HAP-1 (cell line): ENCODE measurements at places on chromosomes 16 and 17.

- peak; percentile 51 for DNase-seq
These were observed 463 bp downstream of the TOP2A start for GRCh38 chr17:40417258-40417608.

DNA sequence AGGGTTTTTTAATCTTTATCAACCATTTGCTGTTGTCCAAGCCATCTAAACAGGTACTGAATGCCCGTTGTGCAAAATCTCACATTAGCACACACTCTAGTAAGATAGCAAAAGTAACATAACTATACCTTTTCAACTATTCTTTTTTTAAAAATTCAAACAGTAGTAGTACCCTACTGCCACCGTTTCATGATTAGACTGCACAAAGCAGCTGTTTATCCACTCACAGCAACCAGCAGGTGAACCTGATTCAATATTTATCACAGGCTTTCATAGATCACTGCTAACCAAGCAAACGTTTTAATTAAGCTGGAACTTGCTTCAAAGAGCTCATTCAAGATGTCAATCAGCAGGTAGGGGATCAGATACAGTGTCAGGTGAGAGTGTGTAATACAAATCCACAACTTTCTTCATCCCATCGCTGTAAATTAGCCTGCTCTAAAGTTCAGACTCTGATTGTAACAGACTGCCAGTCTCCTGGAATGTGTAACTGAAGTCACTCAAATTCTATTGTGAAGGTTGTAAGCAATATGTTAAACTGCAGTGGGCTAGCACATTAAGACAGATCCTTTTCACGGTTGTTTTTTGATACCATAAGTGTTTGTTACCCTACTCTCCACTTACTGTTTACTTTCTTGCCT lies 47.3 kb downstream of the BRIP1 start:
- DNase-seq, result no peak

- DNase-seq, result no peak
These were observed 10.3 kb downstream of the LYRM1 start for GRCh38 chr16:20910781-20911321.

GRCh38 chr16:30650369-30651123 lies at the start of gene PRR14:
Gene PRR14 (plus strand): TSS chr16:30650960. CDS start chr16:30651646, 686 bp downstream.
- DNase-seq, result peak; percentile 99

DNA sequence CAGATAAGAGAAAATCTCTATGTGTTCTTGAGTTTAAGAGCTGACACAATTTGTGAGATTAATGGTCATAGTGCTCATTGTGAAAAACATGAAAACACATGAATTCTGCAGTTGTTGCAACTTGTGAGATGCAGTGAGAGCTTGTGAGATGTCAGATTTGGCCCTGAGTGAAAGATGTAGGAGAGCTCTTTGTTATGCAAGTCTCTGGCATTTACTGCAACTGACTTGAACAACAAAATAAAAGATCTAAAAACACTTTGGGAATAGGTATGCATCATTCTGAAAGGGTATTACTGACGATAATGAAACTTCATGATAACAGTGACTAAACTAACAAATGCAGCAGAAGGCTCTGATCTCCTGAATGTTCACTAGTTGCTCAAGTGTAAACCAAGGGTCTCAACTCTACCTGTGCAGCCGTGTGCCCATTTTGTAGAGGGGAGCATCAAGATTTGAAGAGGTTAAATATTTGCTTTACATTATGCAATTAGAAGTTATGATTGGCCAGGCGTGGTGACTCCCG lies 50.8 kb upstream of the SMIM36 start:
- DNase-seq, result no peak

DNA sequence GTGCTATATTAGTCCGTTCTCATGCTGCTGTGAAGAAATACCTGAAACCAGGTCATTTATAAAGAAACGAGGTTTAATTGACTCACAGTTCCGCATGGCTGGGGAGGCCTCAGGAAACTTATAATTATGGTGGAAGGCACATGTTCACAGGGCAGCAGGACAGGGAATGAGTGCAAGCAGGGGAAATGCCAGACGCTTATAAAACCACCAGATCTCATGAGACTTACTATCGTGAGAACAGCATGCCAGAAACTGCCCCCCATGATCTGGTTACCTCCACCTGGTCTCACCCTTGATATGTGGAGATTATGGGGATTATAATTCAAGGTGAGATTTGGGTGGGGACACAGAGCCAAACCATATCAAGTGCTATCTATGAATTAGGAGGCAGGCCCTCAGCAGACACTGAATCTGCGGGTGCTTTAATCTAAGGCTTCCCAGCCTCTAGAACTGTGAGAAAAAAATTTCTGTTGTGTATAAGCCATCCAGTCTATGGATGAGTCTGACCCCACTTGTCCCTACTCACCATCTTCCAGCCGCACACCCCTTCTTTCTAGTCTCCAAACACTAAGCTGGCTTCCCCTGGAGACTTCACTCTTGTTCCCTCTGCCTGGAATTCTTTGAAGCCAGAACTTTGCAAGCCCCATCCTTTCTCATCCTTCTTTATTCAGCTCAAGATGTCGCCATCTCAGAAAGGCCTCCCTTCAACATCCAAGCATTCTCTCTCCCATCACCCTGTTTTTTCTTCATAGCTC lies 772 bp upstream of the NUP93 start:
- no peak for DNase-seq

DNA sequence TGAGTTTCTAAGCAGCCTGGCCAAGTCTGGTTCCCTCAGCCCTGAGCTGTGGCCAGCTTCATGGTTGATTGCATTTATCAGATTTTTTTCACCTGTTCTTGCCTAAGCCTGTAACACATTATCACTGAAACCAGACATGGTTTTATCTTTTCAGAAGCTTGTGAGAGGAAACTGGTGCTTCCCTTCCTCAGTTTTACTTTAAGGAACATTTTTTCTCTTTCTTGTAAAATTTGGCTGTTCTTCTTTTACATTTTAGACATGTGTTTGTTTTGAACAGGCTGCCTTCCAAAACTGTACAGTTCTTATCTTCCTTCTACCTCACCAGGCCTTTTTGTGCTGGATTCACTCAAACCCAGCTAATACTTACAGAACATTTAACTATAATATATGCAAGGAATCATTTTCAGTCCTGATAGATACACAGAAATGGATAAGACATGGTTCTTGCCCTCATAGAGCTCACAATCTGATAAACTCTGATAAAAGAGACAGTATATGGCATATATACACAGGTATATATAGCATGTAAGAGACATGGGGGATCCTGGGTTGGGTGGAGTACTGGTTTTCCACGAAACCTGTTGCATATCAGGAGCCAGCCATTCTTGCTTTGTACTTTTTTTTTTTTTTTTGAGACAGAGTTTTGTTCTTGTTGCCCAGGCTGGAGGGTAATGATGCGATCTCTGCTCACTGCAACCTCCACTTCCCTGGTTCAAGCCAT lies 44.5 kb downstream of the ZNRF1 start:
- no peak for DNase-seq

DNA sequence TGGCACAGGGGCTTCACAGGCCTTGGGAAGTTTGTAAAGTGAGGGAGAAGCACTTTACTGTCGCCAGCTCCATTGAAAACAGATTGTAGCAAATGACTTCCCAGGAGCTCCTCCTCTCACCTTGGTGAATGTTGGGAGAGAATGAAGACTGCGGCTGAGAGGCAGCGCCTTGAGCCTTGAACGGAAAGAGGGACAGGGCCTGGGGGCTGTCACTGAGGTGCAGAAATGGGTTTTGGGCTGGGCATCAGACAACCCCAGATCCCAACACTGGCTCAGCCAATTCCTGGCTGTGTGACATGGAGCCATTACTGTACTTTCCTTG lies 603 bp upstream of the MRTFB start:
- DNase-seq, result no peak

DNA sequence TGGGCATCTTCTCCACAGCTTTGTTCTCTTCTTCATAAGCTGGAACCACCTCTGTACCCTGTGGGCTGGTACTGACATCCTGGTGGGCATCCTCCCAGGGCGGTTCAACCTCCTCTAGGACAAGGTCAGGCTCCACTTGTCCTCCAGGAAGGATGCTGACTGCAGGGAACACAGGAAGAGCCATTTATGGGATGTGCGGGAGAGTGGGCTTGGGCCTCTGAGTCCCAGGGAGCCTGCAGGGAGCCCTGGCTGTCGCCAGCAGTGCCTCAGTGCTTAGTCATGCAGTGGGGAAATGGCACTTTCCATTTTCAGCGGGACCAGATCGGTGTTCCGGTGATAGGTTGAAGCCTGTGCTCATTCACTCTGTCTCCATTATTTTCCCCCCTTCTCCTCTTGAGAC lies 20.5 kb downstream of the CNGB1 start:
- no peak for DNase-seq

GRCh38 chr17:63222655-63223054 lies 223.5 kb downstream of the CYB561 start:
- no peak for DNase-seq

GRCh38 chr17:58112970-58113631 lies 29.9 kb downstream of the DYNLL2 start:
- DNase-seq, result peak; percentile 90

DNA sequence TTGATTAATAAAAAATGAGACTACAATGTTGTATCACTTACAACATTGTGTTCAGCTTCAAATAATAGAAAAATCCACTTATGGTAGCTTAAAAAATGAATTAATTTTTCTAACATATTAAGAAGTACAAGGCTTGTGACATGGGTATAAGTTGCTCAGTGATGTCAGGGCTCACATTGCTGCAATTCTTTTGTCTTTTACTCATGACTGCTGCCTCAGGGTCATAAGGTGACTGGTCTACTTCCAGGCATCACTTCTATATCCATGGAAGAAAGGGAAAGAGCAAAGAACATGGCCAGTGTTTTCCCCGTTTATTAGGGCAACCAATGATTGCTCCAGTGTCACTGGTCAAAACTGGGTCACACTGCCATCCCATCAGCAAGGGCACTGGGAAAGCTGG lies 295.3 kb downstream of the MAP2K4 start:
- DNase-seq, result no peak

DNA sequence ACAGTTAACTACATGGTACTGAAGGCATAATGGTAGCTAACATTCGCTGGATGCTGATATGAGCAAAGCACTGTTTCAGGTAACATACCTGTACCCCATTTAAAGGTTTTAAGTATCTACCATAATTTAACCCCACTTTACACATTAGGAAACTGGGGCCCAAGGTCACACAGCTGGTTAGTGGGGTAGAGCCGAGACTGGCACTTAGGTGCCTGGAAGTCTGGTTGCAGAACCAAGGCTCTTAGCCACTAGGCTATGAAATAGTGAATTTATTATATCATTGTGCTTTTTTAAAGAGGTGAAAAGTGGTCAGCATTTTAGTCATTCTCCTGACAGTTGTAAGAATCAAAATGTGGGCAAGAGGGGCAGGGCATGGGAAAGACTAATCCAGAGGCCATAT lies 25.2 kb downstream of the SIAH1 start:
- no peak for DNase-seq

- no peak for DNase-seq
These were observed 6.5 kb downstream of the ZNF629 start for GRCh38 chr16:30780549-30780948.

GRCh38 chr17:19263641-19264051 lies 26.5 kb downstream of the EPN2 start:
- DNase-seq, result no peak

- DNase-seq, result peak; percentile 75
These were observed 696 bp downstream of the NETO2 start for GRCh38 chr16:47142821-47143676.

DNA sequence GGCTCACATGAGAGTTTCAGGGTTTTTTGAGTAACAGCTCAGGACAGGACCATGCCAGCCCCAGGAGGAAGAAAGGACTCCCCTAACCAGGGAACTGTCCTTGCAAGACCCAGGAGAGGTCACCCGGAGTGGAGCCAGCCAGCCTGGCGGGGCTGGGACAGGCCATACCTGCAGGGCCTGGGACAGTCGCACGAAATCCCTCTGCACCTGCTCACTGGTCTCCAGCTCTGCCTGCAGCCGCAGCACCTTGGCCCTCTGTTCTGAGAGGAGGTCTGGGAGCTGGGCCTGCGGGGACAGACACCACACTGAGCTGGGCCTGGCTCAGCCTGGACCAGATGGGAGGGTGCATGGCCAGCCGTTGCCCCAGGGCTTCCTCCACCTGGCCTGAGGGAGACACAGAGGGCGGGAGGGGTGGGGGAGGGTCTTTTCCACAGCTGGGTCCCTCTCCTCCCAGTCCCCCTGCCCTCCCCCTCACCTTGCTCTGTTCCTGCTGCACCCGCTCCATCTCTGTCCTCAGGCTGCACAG lies 19.7 kb downstream of the RABEP2 start:
- DNase-seq, result no peak

DNA sequence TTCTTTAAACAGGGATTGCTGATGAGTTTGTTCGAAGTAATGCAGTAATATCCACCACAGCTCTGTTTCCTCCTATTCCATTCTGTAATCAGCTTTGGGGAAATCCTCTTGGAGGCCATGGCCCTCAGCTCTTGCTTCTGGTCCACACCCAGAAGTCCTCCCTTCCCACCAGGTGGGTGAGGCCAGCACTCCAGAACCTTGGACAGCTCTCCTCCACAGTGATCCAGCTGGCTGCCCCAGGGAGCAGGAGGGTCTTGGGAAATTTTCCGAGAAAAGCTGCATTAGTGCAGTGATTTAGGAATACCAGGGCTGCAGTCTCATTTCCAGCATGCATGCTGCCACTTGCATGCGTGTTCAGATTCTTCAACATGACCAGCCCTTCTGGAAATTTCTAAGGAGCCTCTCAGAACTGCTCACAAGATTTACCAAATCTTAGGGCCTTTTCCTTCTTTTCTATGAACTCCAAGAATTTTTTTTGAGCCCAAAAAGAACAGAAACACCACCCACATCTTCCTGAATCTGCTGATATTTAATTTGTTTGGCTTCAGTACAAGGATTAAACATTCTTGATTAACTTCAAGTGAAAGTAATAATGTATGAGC lies 4.2 kb downstream of the SMPD3 start:
- peak; percentile 22 for DNase-seq

GRCh38 chr16:89983536-89983935 lies 35.0 kb downstream of the DEF8 start:
- no peak for DNase-seq

GRCh38 chr17:82007495-82008257 lies 15.0 kb downstream of the CENPX start:
- no peak for DNase-seq

- DNase-seq, result no peak
These were observed 28.3 kb downstream of the LYRM1 start for GRCh38 chr16:20928774-20929411.

DNA sequence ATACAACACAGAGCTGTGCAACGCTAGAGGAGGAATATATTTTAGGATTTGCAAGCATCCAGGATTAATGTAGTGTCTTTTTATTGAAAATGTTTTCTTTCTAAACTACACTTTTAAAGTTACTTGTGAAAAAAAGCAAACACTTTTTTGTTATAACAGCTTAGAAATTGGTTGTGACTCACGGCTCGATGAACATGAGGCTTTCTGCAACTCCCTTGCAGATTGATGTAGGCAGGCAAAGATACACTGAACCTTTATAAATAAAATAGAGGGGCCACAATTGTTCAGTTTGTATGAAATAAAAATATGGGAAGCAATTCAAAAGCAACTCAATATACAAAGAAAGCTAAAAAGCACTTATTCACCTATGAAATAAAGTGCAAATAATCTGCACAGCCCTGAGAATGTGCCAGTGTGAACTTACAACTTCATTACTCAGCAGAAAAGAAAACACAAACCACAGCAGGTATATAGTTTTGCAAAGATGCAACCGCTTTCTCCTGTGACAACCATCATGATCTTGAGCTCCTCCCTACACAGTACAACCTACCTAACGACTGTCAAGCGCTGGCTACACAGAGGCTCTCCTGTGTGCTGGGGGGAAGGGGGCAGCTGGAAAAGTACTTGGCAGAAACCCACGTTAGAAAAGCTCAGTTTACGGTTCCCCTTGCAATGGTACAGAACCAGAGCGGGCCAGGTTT lies 948 bp downstream of the LUC7L start:
- peak; percentile 42 for DNase-seq

GRCh38 chr16:59605706-59606105 lies 871.6 kb upstream of the GOT2 start:
- DNase-seq, result no peak
